SW480 (cell line): ENCODE measurements at places on chromosomes 12 and 14.

GRCh38 chr12:25074954-25075353 is 120.0 kb downstream of the DNAI7 start:
- DNase-seq: no peak

GRCh38 chr12:76290963-76291859 is 57.0 kb downstream of the BBS10 start:
- DNase-seq: no peak

- DNase-seq: no peak
Measured at GRCh38 chr12:96210376-96211055, 16.3 kb downstream of the ELK3 start.

GRCh38 chr14:78608998-78609787 is 439.0 kb downstream of the NRXN3 start:
- no peak for DNase-seq

DNA sequence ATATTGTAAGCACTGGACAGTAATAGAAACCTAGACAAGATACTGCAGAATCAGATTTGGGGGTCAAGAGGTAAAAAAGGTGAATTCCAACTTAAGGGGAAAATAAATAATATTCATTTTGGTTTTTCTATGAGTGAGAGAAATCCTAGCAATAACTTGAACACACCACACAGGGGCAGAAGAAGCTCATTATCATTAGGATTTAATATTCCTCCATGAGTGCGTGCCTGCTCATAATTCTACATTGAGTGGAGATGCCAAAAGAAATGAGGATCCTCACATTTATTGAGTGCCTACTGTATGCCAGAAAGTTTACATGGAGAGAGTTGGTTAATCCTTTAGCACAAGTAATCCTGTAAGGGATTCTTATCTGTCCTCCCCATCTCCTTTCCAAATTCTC is 40.5 kb upstream of the C14orf132 start:
- peak; percentile 37 for DNase-seq

DNA sequence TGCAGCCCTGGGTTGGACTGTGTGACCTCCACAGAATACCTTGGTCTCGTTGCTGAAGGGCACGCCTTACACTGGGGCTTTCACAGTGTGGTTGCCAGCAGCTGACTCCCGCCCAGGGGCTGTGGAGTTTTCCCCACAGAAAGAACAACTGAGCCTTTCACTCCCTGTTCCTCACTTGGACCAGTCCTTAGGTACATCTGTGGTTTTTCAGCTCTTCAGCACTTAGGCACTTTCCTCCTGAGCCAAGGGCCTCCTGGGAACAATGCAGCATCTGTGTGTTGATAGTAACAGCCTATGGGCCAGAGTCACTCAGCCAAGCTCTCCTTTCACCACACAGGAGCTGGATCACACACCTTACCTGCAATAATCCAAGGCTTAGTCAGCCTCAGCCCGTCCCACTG is 25.0 kb downstream of the ERP27 start:
- peak; percentile 73 for DNase-seq

GRCh38 chr12:101697930-101698799 is 725 bp downstream of the CHPT1 start:
- peak; percentile 45 for DNase-seq

GRCh38 chr12:124509676-124510300 is 57.6 kb downstream of the NCOR2 start:
- peak; percentile 97 for DNase-seq

DNA sequence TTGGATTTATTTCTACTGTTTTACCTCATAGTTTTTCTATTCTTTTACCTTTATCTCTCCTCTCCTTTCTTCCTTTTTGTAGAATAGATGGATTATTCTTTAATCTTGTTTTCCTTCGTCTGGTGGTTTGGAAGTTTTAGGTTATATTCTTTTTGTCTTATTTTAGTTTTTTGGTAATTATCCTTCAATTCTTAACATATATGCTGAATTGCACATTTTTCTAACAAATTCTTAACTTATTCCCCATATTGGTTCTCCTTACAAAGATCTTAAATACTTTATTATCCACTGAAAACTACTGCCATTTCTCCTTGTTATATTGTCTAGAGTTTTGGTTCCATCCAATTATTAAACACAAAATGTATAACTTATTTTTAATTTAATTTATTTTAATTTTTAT is 42.3 kb downstream of the CATSPERB start:
- DNase-seq: no peak

DNA sequence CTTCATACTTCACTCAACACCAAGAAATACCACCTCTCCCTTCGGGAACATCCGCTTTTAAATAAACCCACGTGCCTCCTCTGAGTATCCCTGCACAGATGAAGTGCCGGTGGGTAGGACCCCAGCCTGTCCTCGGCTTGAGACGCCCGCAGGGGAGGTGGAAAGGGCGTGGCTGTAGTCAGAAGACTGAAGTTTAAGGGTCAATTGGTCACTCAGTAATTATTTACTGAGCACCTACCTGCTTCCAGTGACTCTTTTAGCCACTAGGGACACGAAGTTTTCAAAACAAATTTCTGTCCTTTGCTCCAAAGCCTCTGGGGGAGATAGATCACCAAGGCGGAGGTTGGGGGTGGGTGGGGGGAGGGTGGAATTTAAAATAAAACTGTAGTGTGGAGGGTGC is 309.4 kb downstream of the VRK1 start:
- no peak for DNase-seq

GRCh38 chr12:6667559-6668210 is 4.8 kb upstream of the ING4 start:
- DNase-seq: peak; percentile 44

GRCh38 chr14:94581127-94581999 is at the start of gene SERPINA5:
Gene SERPINA5, plus strand, starts transcription at chr14:94581426. Its CDS starts 5,937 bp downstream, at chr14:94587363.
- DNase-seq: peak; percentile 42

- peak; percentile 55 for DNase-seq
Measured at GRCh38 chr12:123150744-123151456, at the start of gene PITPNM2. Gene PITPNM2, minus strand, starts transcription at chr12:123151090. Its CDS starts 116,500 bp downstream, at chr12:123034590.

GRCh38 chr14:74792249-74793039 is 29.3 kb downstream of the YLPM1 start:
- DNase-seq: no peak

GRCh38 chr12:24039113-24039525 is 89.6 kb upstream of the SOX5 start:
- DNase-seq: no peak
